NCI-H1105 (cell line): ENCODE measurements at places on chromosomes 4 and X.

GRCh38 chr4:187084701-187085100, 361.0 kb upstream of the FAT1 start:
- DNase-seq: no peak

GRCh38 chr4:138389976-138390685, 148.0 kb upstream of the SLC7A11 start:
- DNase-seq: no peak

- DNase-seq: no peak
Measured at GRCh38 chr4:152678841-152679240, 956 bp downstream of the TMEM154 start.

GRCh38 chr4:88188738-88189417, 30.4 kb upstream of the ABCG2 start:
- DNase-seq: no peak

- no peak for DNase-seq
Measured at GRCh38 chr4:56320293-56320692, 67.0 kb downstream of the AASDH start.

DNA sequence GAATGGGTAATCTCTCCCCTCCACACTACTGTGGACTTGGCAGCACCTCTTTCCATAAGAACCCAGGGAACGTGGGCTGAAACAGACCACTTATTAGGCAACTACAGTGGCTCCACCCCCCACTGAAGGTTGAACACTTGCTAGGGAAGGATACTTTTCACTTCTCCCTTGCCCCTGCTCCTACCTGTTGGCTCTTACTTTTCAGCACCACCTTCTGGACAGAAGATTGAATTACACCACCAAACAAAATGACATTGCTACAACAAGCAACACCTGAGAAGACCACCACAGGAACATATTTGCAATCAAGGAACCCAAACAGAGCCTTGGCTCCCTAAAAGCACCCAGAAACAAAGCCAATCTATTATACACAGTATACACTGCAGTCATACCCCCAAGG, 132.1 kb upstream of the CXCL13 start:
- DNase-seq: no peak

GRCh38 chrX:41542135-41542534, 95.0 kb downstream of the NYX start:
- no peak for DNase-seq

DNA sequence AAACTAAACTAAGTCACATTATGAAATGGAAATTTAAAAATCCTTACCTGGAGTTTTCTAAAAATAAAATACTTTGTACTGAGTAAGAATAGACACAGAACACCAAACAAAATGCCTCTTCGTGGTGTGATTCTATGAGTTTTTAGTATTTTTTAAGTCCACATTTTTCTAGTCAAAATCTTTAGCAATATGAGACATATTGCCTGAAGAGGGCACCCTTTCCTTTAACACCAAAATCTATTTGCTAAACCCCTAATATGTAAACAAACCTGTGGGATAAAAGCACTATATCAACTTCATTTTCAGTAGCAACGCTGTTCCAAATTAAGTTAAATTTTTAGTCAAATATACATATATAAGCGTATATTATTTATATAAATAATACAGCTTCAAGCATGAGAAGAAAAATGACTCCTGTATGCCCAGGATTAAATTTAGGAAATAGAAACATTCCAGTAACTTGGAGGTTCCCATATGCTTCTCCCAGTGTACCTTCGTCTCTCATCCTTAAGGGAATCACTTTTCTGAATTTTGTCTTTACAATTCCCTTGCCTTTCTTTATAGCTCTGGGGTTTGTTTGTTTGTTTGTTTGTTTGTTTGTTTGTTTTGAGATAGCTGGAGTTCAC, 23.0 kb upstream of the PGM2 start:
- no peak for DNase-seq

DNA sequence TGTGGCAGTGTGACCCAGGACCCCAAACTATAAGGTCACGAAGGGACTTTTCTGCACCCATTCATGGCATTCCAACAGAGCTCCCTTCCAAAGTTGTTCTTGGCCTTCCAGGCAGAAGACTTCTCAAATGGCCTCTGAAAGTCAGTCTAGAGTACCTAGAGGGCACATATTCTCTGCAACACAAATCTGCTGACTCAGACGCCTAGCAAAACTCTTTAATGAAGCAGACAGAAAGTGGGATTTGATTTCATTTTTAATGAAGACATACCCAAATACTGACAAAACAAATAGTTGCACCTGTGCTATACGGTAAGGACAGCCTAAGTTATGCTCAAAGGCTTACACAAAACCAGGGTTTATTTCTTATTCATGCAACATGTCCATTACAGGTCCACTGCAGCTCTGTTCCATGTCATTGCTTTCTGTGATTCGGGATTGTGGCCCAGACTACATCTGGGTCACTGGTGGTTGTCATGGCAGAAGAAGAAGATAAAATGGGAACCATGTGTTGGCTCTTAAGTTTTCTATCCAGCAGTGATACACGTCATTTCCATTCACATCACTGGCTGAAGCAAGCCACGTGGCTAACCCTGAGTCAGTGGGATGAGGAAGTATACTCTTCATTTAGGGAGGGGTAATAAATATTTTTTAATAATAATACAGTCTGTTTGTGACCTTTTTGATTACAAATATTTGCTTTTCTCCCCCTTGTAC, 57.7 kb downstream of the NAT8L start:
- no peak for DNase-seq

GRCh38 chr4:101806914-101807313, 16.4 kb downstream of the BANK1 start:
- DNase-seq: no peak

DNA sequence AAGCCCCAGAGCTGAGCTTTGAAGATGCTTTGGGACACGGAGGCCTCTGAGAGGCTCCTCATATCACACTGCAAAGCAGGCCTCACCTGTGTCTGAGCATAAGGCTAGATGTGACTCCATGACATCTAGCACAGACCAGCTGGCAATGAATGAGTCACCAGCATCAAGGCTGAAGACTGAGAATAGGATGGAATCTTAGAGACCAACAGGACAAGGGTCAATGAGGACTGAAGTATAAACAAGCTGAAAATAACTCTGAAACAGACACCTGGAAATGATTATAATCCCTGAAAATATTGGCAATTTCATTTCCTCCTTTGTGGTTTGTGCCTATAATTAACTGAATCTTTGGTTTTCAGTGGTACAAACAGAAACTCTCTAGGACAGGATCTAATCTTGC, 87.1 kb upstream of the PRPS1 start:
- no peak for DNase-seq

DNA sequence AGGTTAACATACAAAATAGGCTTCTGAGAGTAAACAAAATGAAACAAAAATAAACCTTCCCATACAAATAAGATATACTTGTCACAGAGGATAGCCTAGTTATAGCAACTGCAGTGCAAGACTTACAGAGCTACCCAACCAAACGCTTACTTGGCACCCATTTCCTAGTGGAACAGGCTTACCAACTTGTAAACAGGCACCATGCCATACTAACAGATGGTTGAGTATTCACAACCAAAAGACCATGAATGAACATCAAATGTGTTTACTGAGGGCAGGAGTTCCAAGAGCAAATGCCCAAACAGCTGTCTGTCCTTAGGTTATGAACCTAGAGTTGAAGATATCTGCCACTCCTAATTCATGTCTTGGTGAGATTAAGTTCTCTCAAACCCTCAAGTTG, 2629.2 kb downstream of the PCDH7 start:
- DNase-seq: no peak

DNA sequence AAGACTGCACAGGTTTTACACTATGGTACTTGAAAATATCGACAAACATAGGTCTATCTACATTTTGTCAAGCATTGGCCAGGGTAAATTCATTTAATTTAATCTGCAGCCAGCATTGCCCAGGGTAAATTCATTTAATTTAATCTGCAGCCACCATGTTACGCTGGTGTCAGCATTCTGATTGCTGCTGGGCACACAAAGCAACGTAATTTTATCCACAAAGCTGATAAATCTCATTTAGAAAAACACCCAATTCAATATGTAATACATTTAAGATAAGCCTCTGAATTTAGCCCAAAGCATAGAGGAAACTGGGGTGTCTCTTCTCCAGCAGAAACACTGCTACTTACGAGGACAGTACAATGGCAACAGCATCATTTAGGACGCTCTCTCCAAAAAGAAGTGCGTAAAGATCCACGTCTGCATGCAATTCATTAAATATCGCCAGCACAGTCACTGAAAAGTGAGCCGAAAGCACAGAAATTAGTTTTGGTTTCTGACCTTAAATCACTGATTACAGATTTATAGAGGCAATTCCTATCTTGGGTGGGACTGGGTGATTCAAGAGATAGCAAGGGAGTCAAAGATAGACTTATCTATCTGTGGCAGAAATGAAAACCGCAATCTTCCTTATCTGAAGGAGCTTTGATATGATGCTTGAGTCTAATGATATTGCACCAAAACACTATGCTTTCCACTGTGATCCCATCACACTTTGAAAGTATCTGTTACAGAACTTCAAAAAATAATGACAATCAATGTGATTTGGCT, 88.8 kb downstream of the CHST7 start:
- no peak for DNase-seq

- no peak for DNase-seq
Measured at GRCh38 chrX:133935076-133935475, 50.3 kb downstream of the GPC3 start.

DNA sequence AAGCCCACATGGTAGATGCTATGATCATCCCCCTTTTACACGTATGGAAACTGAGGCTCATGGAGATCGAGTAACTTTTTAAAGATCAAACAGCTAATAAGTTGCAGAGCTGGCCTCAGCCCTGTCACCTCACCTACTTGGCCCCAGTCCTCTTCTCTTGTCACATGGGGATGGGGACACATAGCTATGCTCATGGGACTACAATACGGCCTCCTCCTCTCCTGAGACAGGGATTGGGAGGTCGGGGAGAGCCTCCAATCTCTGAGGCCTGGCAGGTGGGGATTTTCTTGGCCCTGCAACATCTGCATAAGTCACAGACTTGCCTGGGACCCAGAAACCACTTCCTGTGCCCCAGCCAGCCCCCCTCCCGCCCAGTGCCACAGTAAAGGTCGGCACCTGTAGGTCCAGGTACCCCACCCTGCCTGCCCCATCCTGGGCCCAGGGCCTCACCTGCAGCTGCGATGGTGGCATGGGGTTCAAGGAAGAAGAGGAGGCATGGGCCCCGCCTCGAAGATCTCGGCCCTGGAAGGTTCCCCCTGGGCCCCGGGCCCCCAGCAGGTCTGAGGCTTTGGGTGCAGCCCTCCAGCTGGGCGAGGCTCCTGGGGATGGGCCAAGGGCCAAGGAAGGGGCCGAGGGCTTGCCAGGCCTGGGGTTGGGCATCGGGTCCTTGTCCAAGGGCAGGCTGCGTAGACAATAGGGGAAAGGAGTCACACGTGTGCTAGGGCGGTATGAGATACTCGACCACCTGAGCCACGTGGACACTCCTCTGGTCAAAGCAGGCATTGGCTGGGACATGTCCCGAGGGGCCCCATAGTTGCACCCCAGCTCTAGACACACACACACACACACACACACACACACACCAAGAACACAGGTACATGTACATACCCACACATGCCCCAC, 6.4 kb downstream of the FOXP3 start:
- DNase-seq: no peak

DNA sequence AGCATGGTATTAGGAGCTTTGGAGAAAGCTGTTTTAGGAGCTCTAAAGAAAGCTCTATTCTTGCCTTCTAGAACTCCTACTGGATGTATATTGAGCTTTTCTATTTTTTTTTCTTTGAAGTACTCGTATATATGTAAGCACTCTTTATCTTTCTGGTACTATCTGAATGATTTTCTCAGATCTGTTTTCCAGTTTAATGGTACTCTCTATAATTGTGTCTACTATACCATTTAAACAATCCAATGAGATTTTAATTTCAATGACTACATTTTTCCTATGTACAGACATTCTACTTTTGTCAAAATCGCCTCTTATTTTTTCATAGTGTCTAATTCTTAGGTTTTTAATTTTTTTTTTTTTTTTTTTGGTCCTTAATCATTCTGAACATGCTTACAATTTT, 328.1 kb downstream of the DCTD start:
- no peak for DNase-seq

GRCh38 chr4:108890484-108890881, 127.6 kb upstream of the ETNPPL start:
- DNase-seq: no peak

DNA sequence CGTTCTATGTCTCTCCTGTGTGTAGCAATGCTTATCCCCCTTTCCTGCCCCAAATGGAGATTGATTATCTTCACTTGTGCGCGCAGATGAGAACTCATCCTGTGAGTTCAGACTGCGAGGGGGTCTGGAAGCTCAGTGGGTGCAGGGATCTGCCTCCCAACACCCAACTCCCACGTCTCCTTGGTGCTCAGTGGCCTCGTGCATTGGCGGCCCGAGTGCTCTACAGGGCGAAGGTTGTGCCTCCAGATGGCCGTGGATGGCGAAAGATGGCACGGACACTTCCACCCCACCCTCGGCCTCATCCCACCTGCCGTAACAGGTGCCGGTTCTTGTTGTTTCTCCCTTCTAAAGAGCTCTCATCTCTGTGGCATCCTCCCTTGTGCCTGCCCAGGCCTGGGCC, 45.1 kb upstream of the SORCS2 start:
- no peak for DNase-seq

GRCh38 chr4:30386266-30386895, 333.8 kb upstream of the PCDH7 start:
- DNase-seq: no peak

- no peak for DNase-seq
Measured at GRCh38 chrX:2538031-2538757, 37.4 kb upstream of the DHRSX start.

GRCh38 chr4:135316266-135316779, 1114.7 kb upstream of the PABPC4L start:
- DNase-seq: no peak

- DNase-seq: no peak
Measured at GRCh38 chrX:28591542-28591941, 4.3 kb downstream of the IL1RAPL1 start.

DNA sequence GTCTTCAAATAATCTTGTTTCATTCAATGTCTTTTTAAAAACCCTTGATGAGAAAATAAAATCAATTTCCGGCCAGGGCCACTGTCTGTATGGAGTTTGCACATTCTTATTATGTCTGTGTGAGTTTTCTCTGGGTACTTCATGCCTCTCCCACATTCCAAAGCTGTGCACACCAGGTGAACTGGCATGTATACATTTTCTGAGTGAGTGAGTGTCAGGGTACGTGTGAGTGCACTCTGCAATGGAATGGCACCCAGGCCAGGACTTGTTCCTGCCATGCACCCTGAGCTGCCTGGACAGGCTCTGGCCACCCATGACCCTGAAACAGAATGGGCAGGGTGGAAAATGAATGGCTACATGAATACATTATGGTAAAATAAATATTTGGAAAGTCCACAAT, 61.3 kb downstream of the UBE2NL start:
- no peak for DNase-seq

DNA sequence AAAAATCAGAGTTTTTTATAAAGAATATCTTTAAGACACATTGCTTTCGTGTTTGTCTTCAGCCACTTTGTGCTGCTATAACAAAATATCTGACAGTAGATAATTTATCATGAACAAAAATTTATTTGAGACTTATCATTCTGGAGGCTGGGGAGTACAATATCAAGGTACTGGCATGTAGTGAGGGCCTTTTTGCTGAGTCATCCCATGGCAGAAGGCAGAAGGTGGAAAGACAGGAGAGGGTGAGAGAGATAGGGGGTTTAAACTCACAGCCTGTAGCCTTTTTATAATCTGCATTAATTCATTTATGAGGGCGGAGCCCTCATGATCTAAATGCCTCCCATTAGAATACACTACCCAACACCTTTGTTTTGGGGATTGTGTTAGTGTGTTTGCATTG, 431.2 kb upstream of the FAM47C start:
- no peak for DNase-seq

GRCh38 chr4:26360273-26360672, 39.5 kb downstream of the RBPJ start:
- DNase-seq: no peak
